ENCODE measurements at places on chromosomes 11 and 22.

GRCh38 chr11:34642001-34642554, 21.2 kb downstream of the EHF start:
- DNase-seq: no peak

- no peak for DNase-seq
These were observed 82.5 kb upstream of the DDI1 start for GRCh38 chr11:103953797-103954486.

- DNase-seq: no peak
These were observed 165.7 kb downstream of the CADM1 start for GRCh38 chr11:115338476-115338875.

DNA sequence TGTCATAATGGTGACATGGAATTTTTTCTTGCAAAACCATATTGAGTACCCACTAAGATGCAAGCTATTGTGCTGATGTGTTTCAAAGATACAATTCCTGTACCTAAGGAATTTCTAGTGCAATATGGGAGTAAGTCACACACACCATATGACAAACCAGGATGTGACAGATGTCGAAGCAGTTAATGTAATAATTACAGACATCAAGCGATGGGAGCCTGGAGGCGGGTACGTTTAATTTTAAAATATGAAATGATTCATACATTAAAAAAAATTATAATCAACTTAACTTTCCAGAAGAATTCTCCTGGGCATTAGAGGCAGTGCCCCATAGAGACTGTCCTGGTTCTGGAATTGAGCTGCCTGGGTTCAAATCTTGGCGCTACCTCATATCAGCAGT, 6.0 kb downstream of the SYCE3 start:
- DNase-seq: no peak

- DNase-seq: no peak
These were observed 12.1 kb downstream of the SLC37A2 start for GRCh38 chr11:125075242-125075625.

Measured in KG1 (cell line).